ENCODE measurements at places on chromosomes 1 and 21.

DNA sequence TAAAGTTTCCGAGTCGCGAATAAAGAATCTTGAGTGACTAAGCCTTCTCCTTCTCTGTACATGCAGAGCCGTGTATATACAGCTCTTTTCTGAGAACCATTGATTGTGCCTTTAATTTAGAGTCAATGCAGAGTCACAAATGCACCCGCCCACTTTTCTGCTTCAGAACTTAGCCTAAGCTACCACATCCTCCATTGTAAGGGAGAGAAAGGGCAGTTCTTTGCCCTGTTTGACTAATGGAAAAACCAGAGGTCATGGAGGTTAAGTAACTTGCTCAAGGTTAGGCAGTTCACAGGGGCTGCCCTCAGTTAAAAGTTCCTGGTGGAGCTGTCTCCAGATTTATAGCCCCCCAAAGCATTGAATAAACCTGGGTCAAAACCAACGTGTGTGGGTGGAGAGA, 139.6 kb downstream of the TOMM20 start:
- DNase-seq: no peak

- DNase-seq: peak; percentile 16
These were observed 76.2 kb downstream of the DISC1 start for GRCh38 chr1:231702804-231703203.

DNA sequence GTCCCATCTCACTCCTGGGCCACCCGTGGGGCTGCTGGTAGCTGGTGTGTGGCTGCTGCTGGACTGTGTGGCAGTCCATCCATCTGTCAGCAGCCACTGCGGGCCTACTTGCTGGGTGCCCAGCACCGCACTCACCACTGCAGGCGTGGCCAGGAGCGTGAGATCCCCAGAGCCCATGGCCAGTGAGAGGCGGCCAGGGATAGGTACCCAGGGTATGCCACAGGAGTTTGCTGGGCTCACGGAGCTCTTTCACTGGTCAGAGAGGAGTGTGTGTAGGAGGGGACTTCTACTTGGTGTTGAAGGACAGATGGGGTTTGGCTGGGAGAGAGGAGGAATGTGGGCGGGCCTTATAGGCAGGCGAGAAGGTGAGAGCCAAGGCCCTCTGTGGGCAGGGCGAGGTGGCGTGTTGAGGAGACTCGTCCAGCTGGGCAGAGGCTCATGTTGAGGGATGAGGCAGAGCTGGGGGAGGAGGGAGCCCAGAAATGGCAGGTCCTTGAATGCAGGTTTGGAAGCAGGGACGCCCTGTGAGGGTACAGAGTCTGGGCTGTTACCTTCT, 15.0 kb downstream of the QSOX1 start:
- no peak for DNase-seq

DNA sequence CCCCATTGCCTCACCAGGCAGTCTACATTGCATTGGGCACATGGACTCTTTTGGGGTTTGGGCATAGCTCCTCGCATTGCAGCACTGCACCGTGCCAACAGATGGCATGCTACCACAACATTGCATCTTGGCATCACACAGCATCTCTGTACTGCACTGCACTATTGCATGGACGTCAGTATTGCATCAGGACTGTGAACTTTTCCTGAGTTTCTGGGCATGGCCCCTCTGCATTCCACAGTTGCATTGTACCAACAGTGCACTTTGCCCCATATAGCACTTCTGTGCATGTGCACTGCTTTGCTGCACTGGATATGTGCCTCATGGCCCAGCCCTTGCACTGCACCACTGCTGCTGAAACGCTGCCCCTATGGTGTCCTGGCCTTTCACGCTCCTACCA, 9.6 kb downstream of the PTPRU start:
- peak; percentile 38 for DNase-seq

DNA sequence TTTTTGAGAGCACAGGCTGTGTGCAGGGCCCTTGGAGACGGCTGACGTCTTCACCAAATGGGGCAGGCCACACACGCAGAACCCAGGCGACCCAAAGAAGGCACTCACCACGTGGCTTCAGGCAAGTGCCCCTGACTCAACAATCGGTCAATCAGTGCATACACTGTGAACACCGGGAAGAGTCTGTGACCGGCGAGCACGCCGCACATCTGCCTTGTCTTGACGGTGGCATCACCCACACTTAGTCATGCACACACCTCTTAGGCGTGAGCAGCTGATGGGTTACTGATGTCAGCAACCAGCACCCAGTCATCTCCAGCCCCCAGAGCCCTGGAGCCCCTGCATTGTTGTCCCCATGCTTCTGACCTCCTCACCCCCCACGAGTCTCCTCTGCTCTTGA, 4.9 kb upstream of the LRRC3 start:
- no peak for DNase-seq

GRCh38 chr21:33299181-33299752, 25.5 kb upstream of the IFNAR1 start:
- DNase-seq: no peak

All from brain microvascular endothelial cell (primary cell).